Tibial nerve (tissue), 4 donors: ENCODE measurements at places on chromosomes 12 and 14. TPM values are rescaled to one million over a fixed set of nuclear protein-coding genes. Genes with fewer than 3 reads are reported as not detected.

RNU7-1 gene
- not detected for total RNA-seq

DNA sequence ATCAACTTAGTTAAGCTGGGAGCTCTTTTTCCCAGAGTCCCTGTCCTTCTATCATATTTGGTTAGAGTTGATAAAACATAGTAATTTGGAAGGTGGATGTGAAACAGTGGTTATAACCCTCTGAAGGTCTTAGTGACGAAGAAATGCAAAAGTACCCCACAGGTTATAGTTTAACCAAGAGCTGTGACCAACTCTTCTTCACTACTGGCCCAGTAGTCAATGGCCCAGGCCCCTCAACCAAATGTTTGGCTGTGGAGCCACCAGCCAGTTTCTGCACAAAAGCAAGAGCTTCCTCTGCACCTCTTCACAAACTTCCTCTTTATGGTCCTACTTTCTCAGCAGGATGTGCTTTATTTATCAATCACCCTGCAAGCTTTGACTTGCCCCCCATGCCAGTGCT lies 132.6 kb downstream of the BMP4 start:
- no peak for DNase-seq

DNA sequence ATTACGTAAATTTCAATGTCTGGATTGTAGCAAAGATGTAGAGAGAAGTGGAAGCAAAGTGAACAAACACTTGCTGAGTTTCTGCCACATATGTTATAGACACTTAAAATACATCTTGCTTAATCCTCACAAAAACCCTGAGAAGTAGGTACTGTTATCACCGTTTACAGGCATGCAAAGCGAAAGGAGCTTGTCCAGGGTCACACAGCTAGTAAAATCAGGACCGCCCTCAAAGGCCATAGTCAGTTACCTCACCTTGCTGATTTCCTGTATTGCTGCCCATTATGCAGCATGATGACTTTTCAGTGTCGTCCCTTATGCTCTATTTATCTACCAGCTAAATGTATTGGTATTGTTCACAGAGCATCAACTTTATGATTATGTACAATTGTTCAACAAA lies 39.8 kb downstream of the TRHDE start:
- DNase-seq = no peak

GRCh38 chr12:57452937-57453509 lies 2.1 kb upstream of the INHBE start:
- peak; percentile 68 for DNase-seq

GRCh38 chr12:131928080-131928710 lies 881 bp upstream of the PUS1 start:
- DNase-seq = no peak
